Activated CD8-positive, alpha-beta memory T cell treated with anti-CD3 and anti-CD28 coated beads for 1 hour (primary cell): ENCODE measurements at places on chromosomes 3 and 15.

DNA sequence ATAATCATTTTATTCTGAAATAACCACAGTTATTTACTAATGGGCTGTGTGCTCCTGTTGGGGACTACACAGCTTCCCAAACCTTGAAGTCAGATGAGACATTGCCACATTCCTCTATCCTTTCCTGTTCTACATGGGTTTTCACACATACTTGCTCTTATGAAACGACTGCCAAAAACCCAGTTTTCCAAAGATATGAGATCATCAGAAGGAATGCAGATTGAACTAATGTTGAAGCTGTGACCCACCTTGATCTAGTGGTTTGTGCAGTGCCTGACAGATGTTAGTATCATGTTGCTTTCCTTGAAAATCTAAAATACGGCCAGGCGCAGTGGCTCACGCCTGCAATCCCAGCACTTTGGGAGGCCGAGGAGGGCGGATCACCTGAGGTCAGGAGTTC is 144.6 kb downstream of the VGLL4 start:
- DNase-seq, result no peak

- no peak for DNase-seq
Measured at GRCh38 chr15:72740219-72740618, 43.3 kb downstream of the ADPGK start.

GRCh38 chr15:83283813-83284558 is 478 bp downstream of the BNC1 start:
- no peak for DNase-seq

GRCh38 chr3:138362538-138362937 is 14.2 kb downstream of the MRAS start:
- no peak for DNase-seq

DNA sequence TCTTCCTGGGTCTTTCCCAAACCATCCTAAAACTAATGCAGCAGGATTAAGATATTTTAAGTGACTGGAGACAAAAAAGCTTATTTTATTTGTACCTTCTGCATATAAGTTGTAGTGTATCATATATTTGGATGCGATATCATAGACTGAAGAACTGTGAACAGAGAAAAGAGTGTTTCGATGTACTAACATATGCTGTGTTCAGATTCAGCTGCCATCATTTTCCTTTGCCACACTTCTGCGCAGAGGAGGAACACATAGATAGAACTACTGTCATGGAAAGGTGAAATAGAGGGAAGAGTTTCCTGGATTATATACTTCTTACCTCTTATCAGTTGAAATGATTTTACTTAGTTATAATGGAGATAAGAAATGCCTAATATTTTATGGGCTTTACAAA is 95.5 kb upstream of the CNTN3 start:
- no peak for DNase-seq
